ENCODE measurements at places on chromosomes 4 and X. TPM values are rescaled to one million over a fixed set of nuclear protein-coding genes. Genes with fewer than 3 reads are reported as not detected.

DNA sequence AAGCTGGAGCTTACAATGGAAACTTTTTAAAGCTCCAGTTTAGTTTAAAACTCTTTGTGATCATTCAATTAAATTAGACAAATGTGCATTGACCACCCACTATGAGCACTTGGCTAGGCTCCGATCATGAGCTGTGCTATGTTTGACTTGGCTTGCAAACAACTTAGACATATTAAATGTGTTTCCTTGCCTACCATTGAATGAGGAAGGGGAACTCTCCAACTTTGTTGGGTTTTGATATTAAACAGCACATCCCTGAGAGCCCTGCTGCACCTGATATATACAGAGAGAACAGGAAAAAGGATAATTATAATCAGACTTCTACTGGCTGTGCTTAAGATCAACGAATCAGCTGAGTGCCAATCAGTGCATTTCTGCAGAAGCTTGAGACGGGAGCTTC is 71.4 kb upstream of the ADGRL3 start:
- DNase-seq = no peak

Gene NFKB1
- 250 TPM for total RNA-seq

Gene ADAD1
- total RNA-seq = not detected

- DNase-seq = no peak
Observed at GRCh38 chr4:88102026-88102425, 56.4 kb downstream of the ABCG2 start.

- no peak for DNase-seq
Observed at GRCh38 chrX:15607067-15607466, 6.3 kb upstream of the ACE2 start.

DNA sequence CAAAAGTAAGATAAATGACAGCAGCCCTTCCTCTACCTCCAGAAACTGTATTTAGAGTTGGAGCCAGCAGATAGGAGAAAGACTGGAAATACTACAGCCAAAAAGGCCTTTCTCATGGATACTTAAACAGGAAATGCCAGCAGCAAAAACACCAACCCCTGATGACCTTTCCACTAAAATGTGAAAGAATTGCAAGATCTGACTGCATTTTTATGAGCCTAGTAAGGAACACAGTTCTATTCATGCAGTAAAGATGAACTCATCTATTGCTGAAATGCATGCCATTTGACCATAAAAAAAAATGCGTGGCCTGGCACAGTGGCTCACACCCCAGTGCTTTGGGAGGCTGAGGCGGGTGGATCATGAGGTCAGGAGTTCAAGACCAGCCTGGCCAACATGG is 19.9 kb downstream of the ABCG2 start:
- no peak for DNase-seq

GRCh38 chrX:154530286-154530685 is 14.3 kb upstream of the FAM3A start:
- DNase-seq = no peak

Gene MAPK10
- total RNA-seq = not detected

Gene NHS
- 25.8 TPM for total RNA-seq

GRCh38 chrX:124540474-124540873 is 194.1 kb downstream of the SH2D1A start:
- DNase-seq = no peak

DNA sequence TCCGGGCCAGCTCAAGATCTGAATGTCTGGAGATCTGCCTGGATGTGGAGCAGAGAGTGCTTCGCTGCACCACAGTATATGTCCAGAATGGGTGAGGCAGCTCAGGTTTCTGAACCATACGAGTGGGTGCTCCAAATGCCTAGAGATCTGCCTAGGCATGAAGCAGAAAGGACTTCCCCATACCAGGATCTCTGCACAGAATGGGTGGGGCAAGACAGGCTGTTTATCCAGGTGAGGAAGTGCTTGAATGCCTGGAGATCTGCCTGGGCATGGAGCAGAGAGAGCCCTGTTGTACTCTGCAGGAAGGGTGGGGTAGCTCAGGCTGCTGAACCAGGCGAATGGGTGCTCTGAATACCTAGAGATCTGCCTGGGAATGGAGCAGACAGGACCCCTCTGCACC is 45.4 kb upstream of the MAGEC2 start:
- no peak for DNase-seq

Gene BEND4
- total RNA-seq = 1.2 TPM

DNA sequence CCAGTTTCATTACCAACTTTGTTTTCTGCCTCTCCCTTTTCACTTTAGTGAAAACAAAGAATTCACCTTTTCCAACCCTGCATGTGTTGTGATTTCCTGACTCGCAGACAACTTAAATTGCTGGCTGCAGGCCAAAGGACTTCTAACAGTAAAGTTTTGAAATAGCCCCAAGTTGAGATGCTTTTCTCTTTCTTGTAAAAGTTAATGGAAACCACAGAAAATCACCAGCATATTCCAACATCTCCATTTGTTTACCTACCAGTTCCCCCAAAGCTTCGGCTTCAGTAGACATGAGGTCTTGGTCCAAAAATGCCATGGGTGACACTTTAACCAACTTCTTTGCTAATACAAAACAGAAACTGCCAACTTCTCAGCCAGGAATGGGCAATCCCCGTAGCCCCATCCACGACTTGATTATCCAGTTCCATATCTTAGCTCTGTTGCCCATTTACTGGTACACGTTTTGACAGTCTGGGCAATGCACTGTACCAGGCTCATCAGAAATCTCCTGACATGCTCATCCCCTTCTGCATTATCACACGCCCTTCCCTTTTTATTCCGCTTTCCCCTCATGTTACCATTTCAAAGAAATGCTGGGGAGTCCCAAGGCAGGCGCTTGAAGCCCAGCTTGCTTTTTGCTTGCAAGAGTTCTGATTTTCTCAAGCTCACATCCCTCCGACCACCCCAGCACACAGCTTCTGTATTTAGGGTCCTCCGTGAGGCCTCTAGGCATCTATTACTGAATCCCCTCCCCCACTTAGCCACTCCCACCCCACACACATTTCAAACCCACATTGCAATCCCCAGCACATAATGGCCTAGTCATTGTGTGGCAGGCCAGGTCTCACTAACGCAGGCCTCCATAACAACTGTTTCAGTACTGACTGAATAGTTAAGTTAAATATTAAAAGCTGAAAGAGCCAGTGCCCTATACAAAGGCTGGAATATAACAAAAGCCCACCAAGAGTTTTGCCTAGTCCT is 137.9 kb upstream of the S100G start:
- DNase-seq = no peak

- no peak for DNase-seq
Observed at GRCh38 chr4:98864560-98864959, 64.4 kb downstream of the EIF4E start.

Gene TRO
- 7.9 TPM for total RNA-seq

- DNase-seq = no peak
Observed at GRCh38 chr4:10197952-10198351, 81.4 kb upstream of the WDR1 start.

Gene ODAPH
- total RNA-seq = not detected

- no peak for DNase-seq
Observed at GRCh38 chr4:102713096-102713495, 47.7 kb downstream of the MANBA start.

Gene MUC7
- total RNA-seq = not detected

Gene VGLL1
- not detected for total RNA-seq

DNA sequence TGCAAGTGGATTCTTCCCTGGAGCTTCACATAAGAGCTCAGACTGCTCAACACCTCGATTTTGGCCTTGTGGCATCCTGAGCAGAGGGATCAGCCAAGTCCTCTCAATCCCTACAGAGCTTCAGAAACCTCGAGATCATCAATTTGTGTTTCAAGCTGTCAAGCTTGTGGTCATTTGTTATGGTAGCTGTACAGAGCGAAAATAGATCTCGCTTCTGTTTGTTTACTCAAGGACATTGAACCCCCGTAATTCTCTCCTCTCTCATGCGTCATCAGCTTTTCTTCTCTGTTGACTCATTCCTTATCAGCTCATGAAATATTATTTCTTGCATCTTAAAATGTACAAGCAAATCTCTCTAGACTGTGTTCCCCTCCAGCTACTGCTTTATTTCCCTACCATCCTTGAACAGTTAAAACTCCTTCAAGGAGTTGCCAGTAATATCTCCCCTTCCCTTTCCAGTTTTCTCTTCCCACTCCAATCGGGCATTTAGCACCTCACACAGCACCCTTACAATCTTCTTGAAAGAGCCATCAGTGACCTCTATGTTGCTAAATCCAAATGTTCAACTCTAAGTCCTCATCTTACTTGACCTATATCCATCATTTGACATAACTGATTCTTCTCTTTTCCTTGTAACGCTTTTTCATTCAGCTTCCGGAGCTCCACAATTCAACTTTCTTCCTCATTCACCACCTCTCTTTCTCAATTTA is 106.2 kb upstream of the FAT1 start:
- DNase-seq = no peak

DNA sequence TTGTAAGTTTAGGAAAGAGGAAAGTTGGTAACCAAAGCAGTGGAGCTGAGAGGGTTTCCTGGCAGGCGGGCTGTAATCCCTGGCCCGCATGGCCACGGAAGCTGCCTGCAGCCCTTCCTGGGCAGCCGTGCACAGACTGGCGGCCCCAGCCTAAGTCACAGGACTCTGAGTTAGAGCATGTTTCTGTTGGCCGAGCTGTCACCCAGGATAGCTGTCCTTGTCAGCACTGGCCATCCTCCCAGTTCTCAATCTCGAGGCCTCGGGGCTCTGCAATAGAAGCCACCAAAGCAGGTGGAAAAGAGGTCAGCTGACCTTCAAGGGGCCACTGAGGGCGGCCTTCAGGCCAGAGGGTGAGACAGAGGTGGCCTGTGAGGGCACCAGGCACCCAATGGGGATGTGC is 20.5 kb downstream of the PNMA6E start:
- DNase-seq = no peak

Gene TRIM61
- total RNA-seq = 4.1 TPM

DNA sequence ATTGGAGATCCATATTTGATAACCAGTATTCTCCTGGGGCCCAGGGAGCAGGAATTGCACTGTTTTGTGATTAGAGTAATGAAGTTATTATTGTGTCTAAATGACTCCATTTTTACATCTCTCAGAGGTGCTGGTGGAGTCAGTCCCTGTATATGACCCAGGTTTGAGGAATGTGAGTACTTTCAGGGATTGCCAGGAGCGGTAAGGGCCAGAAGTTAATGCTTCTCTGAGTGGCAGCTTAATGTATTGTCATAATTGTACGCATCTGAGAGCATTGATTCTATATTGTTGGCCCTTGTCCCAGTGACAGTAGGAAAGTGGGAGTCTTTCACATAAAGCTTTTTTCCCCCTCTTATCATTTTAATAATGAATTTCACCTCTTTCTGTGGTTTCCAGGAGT is 146.2 kb downstream of the GATB start:
- DNase-seq = no peak

Gene SOWAHD
- total RNA-seq = 0.14 TPM

DNA sequence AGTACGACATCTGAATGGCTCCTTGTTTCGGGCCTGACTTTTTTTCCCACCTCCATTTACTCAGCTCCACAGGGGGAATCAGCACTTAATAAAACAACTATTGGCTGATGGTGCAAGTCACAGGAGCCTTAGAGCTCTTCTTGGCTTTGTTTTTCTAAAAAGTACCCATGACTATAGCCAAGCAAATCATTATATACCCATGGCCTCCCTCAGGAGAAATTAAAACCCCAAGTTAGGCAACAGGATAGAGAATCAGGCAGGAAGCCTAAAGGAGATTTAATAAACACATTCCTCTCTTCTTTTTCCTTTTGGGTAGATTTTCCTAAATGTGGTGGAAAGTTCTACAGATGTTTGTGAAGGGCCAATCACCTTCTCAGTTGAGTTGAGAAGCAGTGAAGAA is 91.9 kb upstream of the RBPJ start:
- no peak for DNase-seq

DNA sequence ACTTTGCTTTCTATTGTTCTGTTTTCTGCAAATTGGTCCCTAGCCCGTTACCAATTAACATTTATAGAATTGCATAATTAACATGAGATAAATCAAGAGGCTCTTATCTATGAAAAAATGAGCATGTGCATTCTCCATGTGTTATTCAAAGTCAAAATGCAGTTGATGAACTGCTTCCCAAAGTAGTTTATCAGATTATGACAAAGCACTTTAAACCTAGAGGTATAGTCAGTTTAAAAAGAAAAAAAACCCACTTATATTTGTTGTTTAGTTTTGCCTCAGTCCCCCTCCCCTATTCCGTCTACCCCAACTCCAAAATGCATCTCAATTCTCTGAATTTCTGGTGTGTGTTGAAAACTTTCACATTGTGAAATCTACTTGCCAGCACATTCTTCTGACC is 119.5 kb downstream of the ATXN3L start:
- no peak for DNase-seq

- no peak for DNase-seq
Observed at GRCh38 chr4:53479736-53480525, 102.5 kb downstream of the FIP1L1 start.

DNA sequence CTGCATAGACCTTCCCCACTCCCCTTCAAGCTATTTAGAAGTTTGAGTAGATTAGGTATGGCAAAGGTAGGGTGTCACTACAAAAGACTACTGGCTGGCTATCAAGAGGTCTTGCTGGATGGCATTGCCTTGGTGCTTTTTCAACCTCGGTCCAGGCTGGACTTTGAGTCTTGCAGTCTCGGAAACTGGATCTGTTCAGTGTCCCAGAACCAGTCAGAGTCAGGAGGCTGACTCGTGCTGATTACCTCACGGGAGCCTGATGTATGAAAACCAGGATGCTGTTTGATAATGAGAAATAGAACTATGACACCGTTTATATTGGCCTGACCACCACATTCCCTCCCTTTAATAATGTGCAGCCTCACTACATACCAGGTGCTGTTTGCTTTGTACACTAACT is 2.7 kb upstream of the PHKA1 start:
- DNase-seq = no peak

Gene GAGE12H
- not detected for total RNA-seq

Gene GPAT3
- 2.8 TPM for total RNA-seq

Gene CXCR3
- total RNA-seq = 58.6 TPM

DNA sequence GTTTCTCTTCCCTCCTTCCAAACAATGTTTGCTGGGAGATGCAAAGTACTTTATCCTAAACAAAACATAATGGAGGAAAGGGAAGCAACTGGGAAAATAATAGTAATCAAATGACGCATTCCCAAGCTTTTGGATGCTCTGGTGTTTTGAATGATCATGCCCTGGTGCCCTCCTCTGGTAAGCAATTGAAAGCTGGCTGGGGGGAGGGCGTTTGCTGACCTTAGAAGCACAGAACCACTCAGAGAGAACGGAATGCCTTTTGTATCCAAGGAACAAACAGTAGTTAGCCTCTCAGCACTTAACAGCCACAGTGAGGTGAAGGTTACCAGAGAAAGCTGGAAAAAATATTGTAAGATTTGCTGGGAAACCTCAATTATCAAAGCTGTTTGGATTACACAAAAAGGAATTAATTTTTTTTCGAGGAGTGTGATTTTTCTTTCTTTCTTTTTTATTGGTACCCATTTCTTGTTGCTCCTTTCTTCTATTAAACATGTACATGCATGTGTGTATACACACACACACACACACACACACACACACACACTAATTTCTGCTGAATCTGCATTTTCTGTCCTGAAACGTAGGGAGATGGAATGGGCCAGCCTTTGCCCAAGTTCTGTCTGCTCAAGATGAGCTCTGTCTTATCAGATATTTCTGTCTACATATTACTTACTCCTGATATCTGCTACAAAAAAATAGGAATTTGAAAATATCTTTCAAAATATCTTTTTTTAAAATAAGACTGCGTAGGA is 155.8 kb upstream of the IGFBP7 start:
- no peak for DNase-seq

GRCh38 chr4:35087218-35087617 is 1157.1 kb downstream of the ARAP2 start:
- DNase-seq = no peak

- DNase-seq = no peak
Observed at GRCh38 chr4:74376888-74377483, 12.0 kb downstream of the EREG start.

- no peak for DNase-seq
Observed at GRCh38 chr4:152784490-152785350, 5.0 kb downstream of the ARFIP1 start.

Gene CHST7
- total RNA-seq = 1.7 TPM

Gene IL21
- not detected for total RNA-seq

Gene DGAT2L6
- total RNA-seq = not detected
